ENCODE measurements at places on chromosomes 2 and 18.

GRCh38 chr2:202375033-202375608 is 1.0 kb upstream of the BMPR2 start:
- DNase-seq, result peak; percentile 66

DNA sequence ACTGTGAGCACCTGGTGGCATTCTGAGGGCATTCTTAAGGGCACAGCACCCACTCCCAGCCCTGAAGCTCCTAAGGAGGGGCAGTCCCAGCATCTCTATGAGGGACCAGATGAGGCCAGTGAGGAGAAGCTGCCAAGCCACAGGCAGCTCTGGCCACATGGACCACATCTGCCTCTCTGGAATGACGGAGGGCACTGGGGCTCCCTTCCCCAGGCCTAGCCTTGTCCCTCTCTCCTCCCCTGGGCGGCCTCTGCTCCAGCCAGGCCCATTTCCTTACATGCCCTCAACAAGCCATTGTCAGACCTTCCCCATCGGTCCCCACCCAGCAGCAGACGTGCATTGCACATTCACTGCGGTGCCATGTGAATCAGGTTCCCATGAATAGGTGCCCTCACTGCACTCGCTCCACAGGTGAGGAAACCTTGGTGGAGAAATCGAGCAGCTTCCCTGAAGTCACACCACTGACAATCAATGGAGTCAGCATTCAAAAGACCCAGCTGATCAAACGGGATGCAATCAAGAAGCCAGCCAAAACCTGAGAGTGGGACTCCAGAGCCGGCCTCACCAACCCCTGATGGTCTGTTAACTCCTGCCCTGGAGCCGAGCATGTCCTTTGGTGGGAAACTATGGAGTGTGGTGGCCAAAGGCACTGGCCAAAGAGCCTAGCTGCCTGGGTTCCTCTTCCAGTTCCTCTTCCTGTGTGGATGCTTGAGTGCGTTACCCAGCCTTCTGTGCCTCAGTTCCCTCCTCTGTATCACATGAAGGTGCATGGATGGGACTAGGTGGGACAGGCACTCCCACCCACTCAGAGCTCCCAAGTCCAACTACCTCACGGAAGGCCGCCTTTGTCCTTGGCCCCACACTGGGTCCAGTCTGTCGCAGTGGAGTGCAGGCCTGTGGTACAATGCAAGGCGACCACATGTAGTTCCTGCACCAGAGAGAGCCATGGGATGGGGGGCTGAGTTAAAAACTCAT is 147.3 kb downstream of the ZFP36L2 start:
- peak; percentile 90 for DNase-seq

GRCh38 chr18:7329016-7329415 is 98.1 kb downstream of the LRRC30 start:
- no peak for DNase-seq

- DNase-seq, result no peak
These were observed 25.7 kb downstream of the CYP27C1 start for GRCh38 chr2:127194447-127194846.

DNA sequence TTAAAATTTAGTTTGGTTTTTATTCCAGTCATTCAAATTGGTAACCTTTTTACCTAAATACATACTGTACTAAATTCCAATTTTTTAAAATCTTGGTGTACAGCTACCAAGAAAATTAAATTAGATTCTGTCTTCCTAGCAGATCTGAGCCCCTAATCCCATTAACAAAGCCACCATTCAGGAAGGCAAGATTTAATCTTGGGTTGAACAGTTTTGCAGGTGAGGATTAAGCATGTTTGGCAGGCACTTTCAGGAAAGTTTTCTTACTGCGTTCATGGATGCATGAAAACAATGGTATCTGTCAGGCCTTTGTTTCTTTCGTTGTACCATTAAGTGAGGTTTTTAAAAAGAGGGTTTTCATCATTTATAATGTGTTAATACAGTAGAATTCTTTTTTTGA is 32.8 kb downstream of the ITPRID2 start:
- no peak for DNase-seq

DNA sequence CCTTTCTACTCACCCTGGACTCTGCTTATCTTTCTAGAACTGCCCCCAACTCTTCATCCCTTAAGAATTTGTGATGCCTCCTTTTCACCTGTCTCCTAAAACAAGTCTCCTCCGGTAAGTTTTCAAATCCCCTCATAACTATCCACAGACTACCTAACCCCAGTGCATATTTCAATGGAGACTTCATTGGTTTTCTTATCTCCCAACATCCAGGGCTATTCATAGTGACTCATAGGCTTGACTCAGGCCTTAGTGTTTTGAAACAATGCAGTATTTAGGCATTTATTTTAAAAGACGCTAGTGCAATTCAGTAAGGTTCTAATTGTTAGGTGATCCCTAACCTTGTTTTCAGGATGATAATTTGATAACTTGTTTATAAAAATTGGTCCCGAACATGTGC is 399.2 kb downstream of the CPS1 start:
- no peak for DNase-seq

GRCh38 chr18:59423259-59423658 is 64.2 kb upstream of the LMAN1 start:
- DNase-seq, result peak; percentile 55

GRCh38 chr2:20414806-20415205 is 32.1 kb upstream of the RHOB start:
- no peak for DNase-seq

DNA sequence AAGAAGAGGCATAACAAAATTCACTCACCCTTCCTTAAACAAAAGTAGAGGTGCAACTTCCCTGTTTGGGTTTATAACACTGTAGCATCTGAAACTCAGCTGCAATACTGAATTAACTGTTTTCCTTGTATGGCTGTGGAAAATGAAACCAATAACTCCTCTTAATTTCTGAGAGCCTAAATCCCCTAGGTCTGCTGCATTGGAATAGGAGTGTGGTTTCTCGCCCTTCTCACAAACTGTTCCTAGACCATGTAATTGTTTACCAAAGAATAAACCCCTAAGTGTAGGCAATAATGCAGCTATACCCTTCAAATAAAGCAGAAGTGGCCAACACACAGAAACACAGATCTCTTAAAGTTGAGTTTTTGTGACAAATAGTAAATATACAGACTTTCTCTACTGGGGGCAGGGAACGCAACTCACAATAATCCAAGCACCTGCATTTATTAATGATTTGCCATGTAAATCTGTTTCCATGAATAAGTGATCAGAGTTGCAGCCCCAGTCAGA is 52.0 kb downstream of the RASGRP3 start:
- DNase-seq, result no peak

DNA sequence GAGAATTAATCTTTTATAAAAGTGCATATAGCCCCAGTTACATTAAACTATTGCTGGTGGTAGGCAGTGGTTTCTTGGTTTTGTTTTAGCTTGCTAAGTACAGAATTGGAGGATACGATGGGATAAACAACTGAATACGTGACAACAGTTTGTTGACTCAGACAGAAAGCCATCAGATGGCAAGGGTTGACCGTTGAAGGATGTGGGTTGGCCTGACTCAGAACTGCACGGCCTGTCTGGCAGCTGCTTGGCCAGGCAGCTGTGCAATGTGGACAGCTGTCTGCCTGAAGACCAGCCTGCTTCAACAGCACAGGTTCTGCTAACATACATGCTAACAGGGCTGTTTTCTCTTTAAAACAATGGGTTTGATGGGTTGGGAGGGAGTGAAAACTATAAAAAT is 46.6 kb downstream of the PRKRA start:
- DNase-seq, result peak; percentile 56

DNA sequence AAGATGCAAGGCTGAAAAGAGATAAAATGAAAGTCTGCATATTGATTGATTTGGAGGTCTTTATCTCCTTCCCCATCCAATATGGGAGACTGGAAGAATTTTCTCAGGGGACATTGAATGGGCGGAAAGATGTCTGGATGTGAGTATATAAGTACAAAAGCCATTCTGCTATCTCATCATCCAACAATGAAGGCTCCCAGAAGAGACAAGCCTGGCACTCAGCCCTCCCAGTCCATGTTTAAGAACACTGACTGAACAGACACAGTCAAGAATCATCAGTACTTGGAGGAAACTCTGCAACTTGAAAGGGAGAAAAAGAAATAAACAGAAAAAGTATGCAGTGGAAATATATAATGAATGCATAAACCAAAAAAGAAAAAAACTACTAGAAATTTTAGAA is 80.9 kb downstream of the PTRHD1 start:
- DNase-seq, result no peak

- no peak for DNase-seq
These were observed 151.5 kb upstream of the COPS8 start for GRCh38 chr2:236934166-236934565.

GRCh38 chr18:75551071-75551470 is 123.6 kb upstream of the SMIM21 start:
- DNase-seq, result no peak

- no peak for DNase-seq
These were observed 59.5 kb downstream of the TWSG1 start for GRCh38 chr18:9394046-9394445.

DNA sequence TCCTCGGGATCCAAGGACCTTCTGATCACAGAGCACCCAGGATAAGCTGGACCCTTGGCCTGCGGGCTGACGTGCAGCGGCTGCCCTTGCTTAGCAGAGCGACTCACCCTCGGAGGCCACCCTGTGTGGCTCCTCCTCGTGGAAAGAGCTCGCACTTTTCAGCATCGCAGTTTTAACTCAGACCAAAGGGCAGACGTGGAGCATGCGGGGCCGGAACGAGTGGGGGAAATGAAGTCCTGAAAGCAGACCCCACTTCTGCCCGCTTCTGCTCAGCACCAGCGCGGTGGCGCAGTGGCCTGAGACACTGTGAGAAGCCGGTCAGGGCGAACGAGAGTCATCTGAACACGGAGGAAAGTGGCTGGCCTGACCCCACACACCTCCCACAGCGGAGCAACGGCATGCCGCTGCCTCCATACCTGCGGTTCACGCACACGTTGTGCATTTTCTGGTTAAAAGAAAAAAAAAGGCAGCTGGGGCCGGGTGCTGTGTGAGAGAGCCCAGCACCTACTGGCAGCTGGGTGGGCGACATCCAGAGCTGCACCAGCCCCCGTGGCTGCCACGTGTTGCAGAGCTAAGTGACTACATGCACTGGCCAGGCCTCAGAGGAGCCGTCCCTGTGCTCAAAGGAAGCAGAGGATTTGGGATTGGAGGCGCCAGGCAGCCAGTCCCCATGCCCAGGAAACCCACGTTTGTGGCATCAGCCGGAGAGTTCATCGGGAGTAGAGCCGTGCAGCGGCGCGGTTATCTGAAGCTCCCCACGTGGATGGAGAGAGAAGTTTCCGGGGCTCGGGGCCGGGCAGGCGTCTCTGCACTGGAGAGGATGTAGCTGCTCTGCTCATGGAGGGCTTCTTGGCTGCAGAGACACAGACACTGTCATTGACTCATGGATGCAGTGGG is 89.7 kb downstream of the USP40 start:
- DNase-seq, result no peak

DNA sequence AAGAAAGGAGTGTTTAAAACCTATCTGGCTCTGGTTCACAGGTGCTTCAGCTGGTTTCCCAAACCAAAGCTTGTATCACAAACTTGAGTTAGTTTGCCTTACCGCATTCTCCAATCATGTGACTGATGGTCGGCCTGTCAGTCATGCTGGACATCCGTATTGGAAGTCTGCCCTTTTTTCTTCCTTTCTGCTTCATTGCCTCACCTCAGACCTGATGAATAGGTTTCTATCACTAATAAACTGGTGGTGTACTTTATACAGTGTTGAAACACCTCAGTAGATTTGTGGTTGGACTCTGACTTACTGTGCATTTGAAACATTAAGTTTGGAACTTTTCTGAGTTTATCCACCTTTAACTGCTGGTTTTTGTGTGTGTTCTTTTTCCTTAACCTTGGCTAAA is 84.1 kb downstream of the R3HDM1 start:
- no peak for DNase-seq

- no peak for DNase-seq
These were observed 302.1 kb downstream of the ARHGAP15 start for GRCh38 chr2:143431316-143431715.

DNA sequence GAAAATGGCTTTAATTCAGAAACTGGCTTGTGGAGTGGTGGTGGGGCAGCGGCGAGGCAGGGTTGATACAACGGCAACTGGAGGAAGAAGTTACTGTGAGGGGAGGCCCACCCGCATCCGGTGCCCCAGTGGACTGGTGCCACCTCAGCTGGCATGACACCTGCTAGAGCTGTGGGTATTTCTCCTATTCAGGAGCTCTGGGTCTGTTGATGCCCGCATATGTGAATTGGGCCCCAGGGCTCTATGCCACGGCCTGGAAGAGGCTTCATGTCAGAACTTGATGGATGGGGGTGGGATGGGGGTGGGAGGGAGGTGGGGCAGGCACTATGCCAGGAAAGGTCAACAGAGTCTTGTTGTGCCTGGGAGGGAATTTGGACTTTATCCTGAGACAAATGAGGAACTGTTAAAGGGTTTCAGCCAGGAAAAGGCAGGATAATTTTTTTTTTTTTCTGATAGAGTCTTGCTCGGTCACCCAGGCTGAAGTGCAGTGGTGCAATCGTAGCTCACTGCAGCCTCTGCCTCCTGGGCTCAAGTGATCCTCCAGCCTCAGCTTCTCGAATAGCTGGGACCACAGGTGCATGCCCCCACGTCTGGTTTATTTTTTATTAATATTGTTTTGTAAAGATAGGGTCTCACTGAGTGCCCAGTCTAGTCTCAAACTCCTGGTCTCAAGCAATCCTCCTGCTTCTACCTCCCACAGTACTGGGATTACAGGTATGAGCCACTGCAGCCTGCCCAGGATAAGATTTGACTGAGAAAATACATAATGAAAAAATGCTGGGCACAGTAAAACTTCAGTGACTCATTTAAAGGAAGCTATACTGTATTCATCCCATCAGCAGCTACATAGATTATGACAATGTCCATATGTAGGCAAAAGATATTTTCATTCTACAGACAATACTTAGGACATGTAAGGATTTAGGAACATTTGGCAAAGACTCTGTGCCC is 52.6 kb downstream of the SH2D6 start:
- no peak for DNase-seq

DNA sequence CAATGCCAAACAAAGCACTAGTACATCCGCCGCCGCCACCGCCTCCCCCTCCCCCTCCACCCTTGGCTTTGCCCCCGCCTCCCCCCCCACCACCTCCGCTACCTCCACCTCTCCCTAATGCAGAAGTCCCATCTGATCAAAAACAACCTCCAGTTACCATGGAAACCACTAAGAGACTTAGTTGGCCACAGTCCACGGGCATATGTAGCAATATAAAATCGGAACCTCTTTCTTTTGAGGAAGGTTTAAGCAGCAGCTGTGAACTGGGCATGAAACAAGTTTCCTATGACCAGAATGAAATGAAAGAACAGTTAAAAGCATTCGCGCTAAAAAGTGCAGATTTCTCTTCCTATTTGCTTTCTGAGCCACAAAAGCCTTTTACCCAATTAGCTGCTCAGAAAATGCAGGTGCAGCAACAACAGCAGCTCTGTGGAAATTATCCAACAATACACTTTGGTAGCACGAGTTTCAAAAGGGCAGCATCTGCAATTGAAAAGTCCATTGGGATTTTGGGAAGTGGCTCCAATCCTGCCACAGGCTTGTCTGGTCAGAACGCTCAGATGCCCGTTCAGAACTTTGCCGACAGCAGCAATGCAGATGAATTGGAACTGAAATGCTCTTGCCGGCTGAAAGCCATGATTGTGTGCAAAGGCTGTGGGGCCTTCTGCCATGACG is 168.0 kb downstream of the ASXL3 start:
- no peak for DNase-seq

GRCh38 chr18:732371-732770 is 19.9 kb upstream of the ENOSF1 start:
- DNase-seq, result no peak

GRCh38 chr2:25088817-25089516 is 47.1 kb downstream of the EFR3B start:
- no peak for DNase-seq
